ENCODE measurements at places on chromosomes 13 and 19.

DNA sequence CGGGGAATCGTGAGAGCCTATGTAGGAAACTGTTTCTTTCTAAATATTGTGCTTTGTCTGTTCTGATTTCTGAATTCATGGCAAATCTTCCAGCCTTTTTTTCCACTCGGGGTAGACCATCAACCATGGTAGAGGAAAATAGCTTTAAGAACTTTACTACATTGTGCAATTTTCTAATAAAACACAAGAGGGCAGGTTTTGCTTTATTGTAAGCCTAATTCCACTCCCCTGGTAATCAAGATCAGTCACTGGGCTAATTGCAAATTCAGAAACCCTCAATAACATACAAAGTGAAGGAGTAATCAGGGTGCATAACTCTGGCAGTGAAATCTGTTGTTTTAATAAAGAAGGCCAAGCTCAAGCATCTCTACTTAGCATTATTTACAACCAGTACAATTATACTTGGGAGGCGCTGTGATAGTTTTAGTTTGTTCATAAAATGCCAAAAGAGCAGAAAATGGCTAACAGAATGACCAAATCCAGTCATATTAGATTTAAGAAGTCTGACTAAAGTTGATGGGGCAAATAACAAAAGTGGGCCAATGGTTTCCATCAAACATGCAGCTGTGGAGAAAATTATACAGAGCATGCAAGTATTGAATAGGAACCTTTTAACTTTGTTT is 43.8 kb downstream of the DCT start:
- no peak for DNase-seq

GRCh38 chr13:48853728-48854102 is 122.0 kb upstream of the FNDC3A start:
- DNase-seq, result no peak

DNA sequence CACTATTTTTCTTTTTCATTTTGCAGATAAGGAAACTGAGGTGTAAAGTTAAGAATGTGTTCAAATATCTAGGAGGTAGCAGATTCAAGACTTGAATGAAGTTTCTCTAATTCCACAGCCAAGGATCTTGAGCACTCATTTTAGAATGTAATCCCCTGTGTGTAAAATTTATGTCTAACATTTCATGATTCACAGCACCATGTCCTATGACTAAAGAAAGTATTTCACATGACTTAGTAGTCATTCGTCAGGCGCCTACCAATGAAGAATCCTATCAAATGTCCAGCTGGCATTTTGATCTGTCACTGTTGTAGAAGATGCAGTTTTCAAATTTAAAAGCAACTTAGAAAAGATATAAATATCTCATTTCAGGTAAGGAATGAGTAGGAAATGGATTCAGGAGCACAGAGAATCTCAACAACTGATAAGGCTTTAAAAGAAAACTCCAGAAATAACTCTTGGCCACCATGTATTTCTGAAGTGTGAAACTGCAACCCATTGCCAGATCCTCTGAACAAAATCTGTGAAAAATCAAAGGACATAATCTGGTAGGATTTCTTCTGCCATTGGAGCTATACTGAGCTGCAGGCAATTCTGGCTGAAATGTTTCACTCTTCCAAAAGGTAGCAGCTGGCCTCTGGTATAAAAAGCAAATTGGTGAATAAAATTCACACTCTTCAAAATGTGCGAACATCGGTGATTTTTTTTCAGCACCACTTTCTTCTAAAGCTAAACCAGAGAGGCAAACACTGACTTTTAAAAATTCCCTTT is 92.2 kb downstream of the DCLK1 start:
- no peak for DNase-seq

DNA sequence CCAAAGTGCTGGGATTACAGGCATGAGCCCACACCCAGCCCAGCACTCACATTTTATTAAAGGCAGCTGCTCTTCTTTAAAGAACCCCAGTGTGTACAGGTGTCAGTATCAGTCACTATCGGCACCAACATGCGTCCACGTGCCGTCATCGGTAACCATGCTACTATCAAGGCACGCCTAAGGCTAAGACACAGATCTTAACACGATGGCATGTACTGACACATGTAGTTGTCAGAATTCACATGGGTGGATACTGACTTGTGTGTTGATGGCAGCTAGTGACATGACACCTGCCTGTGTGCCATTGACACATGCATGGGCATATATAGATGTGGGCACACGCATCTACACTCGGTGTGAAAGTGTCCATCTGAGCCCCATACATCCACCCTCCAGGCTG is 12.2 kb upstream of the HIF3A start:
- DNase-seq, result no peak

DNA sequence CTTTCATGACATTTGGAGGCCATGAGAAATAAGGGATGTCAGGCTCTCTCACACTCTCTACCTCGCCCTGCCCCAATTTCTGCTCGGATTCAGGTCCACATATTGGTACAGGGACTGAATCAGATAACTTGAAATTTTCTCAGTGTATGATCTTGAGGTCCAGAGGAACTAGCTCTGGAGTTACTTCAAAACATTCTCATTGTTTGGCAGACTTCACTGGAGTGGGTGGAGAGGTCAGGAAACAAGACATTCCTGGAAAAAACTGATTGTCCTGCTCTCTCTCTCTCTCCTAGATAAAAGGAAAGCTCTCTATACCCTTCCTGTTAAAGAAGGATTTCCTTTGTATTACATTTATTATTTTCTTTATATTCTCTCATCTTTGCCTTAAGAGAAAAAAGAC is 428.1 kb upstream of the DACH1 start:
- DNase-seq, result no peak

- DNase-seq, result no peak
Observed at GRCh38 chr19:46147791-46148288, at the start of gene IGFL2. IGFL2 (plus strand) TSS chr19:46148238; CDS start chr19:46148279, 41 bp downstream.

DNA sequence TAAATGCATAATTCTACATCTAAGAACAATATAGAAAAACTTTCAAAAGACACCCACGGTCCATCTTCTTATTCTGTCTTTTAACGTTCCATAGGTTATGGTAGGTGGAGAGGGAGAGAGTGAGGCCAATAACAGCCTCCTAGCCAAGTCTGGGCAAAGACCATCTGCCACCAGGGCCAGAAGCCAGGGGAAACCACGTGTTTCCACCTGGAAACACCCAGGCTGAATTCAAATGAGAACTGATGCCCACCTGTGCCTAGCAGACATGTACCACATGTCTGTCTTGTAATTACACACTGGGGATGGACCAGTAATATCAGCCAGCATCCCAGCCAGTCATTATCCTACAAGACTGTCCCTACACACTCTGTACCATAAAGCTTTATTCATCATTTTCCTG is 1573.1 kb downstream of the EFNB2 start:
- no peak for DNase-seq

DNA sequence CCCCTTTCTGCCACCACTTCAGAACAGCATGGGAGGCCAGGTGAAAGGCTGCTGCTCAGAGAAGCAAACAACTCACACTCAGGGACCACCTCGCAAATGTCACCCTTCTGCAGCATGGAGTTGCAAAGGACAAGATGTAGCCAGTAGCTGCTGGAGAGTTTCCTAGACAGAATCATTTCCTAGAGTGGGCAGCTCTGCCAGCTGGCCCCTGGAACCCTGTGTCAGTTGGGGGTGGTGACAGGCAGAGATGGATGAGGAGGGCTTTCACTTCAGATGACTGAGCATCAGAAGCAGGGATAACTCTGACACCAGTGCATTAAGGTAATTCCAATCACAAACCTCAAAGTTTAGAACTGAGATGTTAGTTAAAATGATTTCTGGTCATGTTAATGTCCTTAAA is 34.4 kb upstream of the EPHX3 start:
- DNase-seq, result no peak

GRCh38 chr13:105547851-105548250 is 987.6 kb downstream of the EFNB2 start:
- no peak for DNase-seq

DNA sequence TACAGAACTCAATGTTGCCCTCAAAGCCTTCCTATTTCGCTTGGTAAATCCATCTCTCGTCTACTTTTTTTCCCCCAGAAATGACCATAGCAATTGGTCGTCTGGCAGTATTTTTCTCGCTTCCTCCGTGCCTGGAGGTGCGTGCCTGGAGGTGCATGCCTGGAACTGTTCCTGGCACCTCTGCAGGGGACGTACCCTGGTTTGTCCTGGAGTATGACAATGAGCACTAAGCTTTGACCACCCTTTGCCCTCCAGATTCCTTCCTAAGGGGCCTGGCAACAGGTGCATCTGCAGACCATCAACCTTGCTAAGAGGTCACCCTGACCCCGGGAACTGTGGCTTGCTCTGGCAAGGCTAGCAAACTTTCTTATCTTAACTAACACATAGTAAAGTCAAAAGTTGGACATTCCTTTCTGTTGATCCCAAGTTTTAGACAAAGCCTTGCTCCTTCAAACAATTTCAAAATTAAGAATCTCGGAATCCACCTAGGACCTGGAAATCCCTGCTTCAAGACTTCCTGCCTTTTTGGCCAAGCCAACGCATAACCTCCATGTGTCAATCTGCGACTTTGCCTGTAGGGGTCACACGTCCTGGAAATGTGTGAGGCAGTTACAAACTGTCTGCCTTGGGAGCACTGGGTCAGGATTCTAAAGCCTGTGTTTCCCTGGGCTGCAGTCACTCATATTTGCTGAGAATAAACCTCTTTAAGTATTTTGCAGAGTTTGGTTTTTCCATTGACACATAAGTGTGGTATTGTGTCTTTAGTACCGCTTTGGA is 28.8 kb upstream of the TUBGCP3 start:
- no peak for DNase-seq

GRCh38 chr13:32408296-32409000 is 19.5 kb downstream of the N4BP2L1 start:
- no peak for DNase-seq

DNA sequence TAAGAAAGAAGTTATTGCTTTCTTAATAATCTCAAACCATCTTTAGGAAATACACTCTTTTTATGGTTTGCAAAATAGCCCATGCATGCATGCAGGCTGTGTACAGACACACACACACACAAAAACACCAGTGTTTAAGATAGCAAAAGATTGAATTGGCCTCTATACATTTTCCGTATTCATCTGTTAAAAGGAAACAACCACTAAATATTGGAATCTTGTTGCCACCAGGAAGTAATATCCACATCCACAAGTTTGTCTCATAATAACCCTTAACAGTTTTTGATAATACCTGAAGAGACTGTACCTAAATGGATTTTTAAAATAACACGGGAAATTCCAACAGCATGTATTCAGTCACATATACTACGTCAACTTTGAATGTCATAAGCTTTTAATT is 7.3 kb upstream of the MAB21L1 start:
- DNase-seq, result no peak

DNA sequence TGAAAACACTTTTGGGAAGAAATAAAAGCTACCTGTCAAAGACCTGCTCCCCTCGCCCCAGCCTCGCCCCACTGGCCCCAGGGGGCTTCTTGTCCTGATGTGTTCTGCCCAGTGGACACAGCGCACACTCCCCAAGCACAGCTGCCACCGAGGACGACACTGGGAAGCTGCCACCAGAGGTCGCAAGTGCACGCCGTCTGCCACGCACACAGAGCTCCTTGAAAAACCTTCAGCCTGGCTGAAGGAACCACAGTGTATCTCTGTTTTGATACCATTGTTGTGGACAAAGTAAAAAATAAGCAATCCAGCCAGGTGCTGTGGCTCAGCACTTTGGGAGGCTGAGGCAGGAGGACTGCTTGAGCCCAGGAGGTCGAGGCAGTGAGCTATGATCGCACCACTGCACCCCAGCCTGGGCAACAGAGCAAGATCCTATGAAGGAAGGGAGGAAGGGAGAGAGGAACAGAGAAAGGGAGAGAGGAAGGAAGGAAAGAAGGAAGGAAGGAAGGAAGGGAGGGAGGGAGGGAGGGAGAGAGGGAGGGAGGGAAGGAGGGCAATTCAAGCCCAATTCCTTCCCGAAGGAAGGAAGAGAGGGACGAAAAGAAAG is 57.3 kb downstream of the CEBPG start:
- no peak for DNase-seq

GRCh38 chr13:44054525-44054924 is 174.8 kb downstream of the LACC1 start:
- DNase-seq, result no peak

DNA sequence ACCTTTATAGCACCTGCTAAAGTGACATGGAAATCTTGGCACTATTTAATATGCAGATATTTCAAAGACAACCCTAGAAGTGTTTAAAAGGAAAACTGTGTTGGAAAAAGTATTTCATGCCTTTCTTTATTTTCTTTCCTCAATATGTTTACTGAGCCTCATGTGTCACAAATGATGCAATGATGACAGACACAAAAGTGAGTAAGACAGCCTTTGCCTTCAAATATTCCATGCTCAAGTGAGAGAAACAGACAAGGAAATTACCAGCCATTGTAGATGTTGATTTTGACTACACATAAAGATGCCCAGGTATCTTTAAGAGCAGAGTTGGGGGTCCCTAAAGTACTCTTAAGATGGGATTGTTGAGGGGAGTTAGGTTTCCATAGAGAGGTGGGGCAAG is 48.0 kb upstream of the TPP2 start:
- no peak for DNase-seq

GRCh38 chr13:94233837-94234236 is 245.6 kb downstream of the DCT start:
- DNase-seq, result no peak

DNA sequence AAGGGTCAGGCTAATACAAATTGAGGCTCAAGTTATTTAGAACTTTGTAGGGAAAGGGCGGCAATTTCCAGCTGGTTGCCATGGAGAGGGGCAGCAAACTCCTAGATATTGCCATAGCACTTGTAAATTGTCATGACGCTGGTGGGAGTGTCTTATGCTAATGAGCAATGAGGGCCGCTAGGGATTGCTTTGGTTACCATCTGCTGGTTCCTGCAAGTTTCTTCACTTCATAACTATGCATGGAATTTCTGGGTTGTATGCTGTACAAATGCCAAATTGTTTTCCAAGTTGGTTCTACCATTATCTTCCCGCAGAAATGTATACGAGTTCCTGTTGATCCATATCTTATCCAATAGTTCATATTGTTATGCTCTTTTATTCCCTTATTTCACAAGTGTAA is 1339.4 kb downstream of the EFNB2 start:
- no peak for DNase-seq

DNA sequence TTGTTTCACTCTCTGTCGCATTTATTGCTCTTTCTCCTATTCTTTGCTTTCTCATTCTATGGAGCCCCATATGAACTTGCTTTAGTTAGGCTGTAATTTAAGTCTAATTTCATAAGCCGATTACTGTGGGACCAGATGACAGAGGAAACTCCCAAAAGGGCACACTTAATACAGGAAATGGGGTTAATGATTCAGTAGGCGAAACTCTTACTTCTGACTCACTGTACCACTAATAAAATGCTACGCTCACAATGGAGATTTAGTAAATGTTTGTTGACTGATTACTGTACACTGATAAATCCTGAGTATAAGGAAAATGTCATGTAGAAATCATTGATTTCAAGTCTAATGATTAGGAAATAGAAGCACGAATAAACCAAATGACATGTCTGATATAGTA is 276.4 kb downstream of the KLF5 start:
- no peak for DNase-seq

GRCh38 chr13:60178327-60178726 is 14.6 kb upstream of the DIAPH3 start:
- DNase-seq, result no peak
